ENCODE measurements at places on chromosomes 2 and 18.

GRCh38 chr2:189412330-189412953, 28.8 kb upstream of the WDR75 start:
- no peak for DNase-seq

DNA sequence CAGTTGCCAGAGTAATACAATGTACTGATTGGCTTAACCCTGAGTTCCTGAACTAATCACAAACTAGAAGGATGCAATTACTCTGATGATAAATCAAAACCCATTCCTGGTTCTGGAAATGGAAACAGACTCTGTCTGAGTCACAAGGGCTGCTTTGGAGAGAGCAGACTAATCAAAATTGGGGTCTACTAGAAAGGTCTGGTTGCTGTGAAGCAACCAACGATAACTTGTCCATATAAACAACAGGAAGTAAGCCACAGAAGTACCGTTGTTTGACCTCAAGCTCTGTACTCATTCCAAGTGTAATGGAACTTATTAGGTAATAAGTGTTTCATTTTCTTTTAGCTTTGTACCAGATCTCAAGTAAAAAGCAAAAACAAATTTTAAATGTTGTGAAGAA, 49.7 kb downstream of the RASGRP3 start:
- no peak for DNase-seq

GRCh38 chr2:66443186-66443978, 8.5 kb downstream of the MEIS1 start:
- no peak for DNase-seq

GRCh38 chr2:214377286-214377624, 33.6 kb upstream of the VWC2L start:
- no peak for DNase-seq

DNA sequence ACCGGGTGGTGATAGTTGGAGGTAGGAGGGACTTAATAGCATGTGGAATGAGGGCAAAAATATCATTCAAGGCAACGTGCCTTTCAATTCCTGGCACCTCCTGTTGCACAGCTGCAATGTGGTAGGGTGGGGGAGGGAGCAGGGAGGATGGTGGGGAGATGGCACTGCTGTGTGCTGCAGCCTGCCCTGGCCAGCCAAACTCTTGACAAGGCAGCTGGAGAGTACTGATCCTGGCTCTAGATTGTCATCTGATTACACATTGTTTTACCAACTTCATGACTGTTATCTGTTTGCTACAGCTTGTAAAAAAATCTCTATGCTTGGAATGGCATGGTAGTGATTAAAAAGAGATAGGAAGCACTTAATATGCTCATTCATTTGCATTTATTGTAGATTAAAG, 47.7 kb downstream of the PLCL1 start:
- DNase-seq, result no peak

GRCh38 chr2:109722026-109722425, 72.1 kb upstream of the RGPD5 start:
- no peak for DNase-seq

DNA sequence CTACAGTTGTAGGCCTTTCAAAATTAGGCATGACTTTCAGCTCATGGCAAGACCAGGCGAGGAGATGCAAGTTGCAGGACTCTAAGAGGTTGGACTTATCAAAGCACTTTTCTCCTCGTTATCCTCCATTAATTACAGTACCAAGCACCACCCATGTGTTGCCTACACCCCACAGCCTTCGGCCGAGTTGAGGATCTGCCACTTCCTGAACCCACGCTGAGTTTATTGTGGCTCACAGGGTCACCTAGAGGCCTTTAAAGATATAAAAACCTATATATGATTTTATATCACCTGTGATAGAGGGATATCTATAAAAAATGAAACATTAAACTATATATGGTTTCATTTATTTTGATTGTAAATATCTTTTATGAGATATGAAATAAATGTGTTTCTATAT, 2.6 kb downstream of the UGT1A10 start:
- no peak for DNase-seq

- DNase-seq, result no peak
Measured at GRCh38 chr2:85734942-85735608, 18.7 kb upstream of the ATOH8 start.

- DNase-seq, result no peak
Measured at GRCh38 chr18:7164323-7165004, 46.9 kb upstream of the LAMA1 start.

GRCh38 chr2:85158559-85159273, 25.5 kb downstream of the TCF7L1 start:
- no peak for DNase-seq
